Activated T-helper 1 cell treated with anti-CD3 and anti-CD28 coated beads, Interleukin-2, amount 50 U/mL, for 16 hours (primary cell): ENCODE measurements at places on chromosomes 4 and X.

- DNase-seq = no peak
These were observed 20.2 kb downstream of the PIGG start for GRCh38 chr4:519203-519651.

DNA sequence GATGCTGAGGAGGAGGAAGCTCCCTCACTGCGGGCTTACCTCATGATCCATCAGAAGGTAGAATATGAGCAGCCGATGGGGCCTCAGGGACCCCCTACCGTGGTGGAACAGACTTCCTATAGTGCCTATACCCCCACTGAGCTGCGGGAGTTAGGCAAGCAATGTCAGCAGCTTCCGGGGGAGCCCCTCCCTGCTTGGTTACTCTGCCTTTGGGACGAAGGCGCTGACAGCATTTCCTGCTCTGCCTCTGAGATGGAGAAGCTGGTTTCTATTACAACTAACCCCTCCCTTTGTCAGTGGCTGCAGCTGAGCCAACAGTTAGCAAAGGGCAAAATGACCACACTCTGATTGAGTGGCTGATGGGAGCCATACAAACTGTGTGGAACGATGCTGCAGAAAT is 430.7 kb downstream of the IDS start:
- DNase-seq = no peak

DNA sequence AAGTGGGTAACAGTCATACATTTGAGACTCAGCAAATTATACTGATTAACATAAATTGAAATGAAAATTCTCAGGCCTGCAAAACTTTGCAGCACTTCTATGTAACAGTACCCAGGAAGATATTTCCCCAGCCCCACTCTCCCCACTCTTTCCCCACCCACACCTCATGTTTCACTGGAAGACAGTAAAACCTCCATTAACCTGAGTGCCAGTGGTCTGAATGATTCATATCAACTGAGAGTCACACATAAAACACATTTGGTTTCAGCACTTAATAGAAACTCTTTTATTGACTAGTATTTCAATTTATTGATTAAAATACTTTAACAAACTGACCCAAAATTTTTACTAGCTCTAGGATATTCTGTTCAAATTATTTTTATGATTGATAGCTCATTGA is 6.9 kb downstream of the CXCL6 start:
- DNase-seq = no peak

- DNase-seq = no peak
These were observed 47.7 kb downstream of the SNX25 start for GRCh38 chr4:185257086-185257485.

GRCh38 chr4:186072516-186072915 is 3.6 kb downstream of the TLR3 start:
- no peak for DNase-seq

- DNase-seq = no peak
These were observed 28.5 kb downstream of the RNF212 start for GRCh38 chr4:1084796-1085403.

GRCh38 chr4:87425711-87426110 is 3.3 kb downstream of the NUDT9 start:
- DNase-seq = no peak

DNA sequence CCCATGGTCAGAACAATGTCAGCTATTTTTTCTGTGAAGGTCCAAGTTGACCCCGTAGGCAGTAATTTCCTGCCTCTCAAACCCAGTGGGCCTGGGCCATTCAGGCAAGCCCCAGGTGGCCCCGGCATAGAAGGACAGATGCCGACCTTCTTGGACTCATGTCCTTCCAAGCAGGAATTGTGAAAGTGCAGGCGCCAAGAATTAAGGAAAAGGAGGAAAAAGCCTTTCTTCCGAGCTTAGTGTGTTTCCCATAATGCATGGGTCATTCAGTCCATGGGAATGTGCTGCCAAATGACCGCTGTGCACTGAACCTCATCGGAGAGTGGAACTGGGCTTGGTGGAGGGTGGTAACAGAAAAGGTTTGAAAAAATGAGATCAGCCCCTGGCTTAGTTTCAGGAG is 196.5 kb upstream of the HS3ST1 start:
- DNase-seq = no peak

DNA sequence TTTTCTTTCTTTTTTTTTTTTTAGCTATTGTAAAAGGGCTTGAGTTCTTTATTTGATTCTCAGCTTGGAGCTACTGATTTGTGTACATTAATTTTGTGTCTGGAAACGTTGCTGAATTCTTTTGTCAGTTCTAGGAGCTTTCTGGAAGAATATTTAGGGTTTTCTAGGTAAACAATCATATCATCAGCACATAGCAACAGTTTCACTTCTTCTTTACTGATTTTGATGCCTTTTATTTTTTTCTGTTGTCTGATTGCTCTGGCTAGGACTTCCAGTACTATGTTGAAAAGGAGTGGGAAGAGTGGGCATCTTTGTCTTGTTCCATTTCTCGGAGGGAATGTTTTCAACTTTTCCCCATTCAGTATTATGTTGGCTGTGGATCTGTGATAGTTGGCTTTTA is 292.2 kb downstream of the GABRG1 start:
- DNase-seq = no peak

DNA sequence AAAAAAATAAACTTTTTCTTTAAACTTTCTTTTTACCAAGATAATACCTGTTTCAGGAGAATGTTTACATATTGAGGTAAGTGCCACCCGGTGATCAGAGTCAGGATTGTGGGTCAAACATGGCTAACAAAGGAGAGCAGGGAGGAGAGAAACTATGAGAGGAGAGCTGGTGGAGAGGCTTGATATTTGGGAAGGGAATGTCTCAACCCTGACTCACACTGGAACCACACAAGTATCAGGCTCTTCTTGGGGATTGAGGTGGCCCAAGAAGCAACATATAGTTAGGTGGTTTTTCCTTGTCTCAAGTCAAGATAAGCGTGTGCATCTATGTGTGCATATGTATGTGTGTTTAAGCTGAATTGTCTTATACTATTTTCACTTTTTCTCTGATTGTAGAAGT is 6.7 kb downstream of the TCEAL1 start:
- DNase-seq = no peak

GRCh38 chrX:14056206-14056605 is 26.5 kb upstream of the GEMIN8 start:
- DNase-seq = no peak

DNA sequence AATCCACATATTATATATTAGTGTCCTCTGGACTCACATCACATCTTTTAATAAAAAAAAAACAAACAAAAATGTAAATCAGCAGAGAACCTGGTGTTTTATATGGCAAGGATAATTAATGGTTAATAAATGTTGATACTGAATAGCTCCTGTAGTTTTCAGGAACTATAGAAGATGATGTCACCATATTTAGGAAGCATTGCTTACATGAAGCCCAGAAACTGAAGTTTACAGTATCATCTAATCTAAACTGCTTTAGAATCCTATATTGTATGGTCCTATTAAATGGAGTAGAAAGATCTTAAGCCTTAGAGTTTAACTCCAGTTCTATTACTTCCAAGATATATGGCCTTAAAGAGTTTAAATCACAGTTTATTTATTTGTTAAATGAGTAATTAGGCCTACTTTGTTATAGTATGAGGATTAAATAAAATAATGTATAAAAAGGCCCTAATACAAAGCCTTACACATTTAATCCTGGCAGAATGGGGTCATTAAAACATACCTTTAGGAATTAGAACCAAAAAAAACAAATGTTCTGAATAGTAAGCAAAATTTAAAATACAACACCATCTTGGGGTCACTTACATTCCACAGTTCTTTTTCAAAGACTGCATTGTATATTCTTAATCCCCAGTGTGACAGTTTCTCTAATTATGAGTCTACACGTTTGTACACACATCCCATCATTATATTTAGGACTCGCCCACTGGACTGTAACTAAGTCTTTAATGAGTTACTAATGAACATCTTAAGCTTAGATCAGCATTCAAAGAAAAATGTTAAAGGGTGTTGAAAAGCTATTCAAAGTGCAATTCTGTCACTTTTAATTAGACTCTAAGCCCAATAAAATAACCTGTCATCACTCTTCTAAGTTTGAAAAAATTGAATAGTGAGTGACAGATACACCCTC is 305.9 kb downstream of the ADGRL3 start:
- DNase-seq = no peak

DNA sequence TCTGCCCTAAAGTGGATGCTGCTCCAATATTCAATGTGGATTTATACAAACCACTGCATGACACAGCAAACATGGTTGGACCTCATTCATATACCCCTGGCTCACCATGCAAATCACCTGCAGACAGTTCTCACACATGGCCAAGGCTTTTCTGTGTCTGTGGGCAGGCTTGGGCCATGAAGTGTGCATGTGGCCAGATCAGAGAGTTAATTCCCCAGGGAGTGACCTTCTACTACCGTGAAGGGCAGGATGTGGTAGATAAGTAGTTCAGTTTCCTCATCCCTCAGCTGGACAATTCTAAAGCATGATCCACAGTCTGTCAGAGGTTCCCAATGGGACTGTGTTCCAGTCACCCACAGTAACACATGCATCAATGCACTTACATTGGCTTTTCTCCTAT is 24.6 kb upstream of the BCLAF3 start:
- no peak for DNase-seq

DNA sequence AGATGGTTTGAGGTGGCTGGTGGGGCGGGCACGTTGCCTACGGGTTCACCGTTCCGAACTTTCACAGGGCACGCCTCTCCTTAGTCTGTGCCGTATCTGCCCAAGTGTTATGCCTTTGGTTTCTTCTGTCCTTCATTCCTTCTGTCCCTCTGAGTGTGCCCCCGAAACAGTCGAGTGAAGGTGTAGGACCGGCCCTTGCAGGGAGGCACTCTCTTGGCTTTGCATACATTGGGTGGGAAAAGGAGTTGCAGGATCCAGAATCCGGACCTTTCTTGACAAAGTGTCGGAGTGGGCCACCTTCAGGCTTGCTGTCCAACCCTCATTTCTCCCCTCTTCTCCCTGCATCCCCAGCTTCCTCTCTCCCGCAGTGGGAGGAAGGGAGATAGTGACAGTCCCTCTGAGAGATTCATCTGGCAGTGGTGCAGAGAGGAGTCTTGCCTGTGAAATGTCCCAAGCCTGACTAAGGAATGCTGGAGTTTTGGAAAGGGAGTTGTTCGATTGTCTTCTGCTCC is 569 bp downstream of the ARFIP1 start:
- no peak for DNase-seq

DNA sequence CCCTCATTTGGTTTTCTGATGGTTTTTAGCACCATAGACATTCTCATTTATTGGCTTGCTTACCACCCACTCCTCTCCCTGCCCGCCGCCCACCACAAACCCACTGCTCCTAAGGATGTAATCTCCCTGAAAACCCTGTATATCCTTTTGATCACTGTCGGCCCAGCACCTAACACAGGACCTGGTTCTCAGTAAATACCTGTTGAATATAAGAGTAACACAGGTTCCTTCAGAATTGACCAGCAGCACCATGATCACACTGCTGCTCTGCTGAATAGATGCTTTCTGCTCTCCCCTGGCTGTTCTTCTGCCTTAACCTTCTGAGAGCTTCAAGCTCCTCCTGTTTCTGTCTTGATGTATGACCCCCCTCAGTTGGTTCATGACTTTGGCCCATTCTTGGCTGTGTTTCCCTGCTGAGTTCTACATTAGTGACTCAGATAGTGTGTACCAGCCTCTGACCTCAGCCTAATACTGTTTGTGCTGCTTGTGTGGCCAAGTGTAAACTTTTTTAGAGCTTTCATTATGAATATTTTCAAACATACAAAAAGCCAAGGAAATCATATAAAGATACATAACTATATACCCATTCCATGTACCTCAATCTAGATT is 265.3 kb downstream of the FRMPD4 start:
- no peak for DNase-seq

- DNase-seq = no peak
These were observed 263.7 kb upstream of the UGT8 start for GRCh38 chr4:114334884-114335330.

- no peak for DNase-seq
These were observed 21.8 kb upstream of the CAMK2D start for GRCh38 chr4:113783289-113783688.

- DNase-seq = no peak
These were observed 60.9 kb upstream of the IL13RA1 start for GRCh38 chrX:118666521-118666920.

GRCh38 chr4:102222838-102223409 is 122.4 kb downstream of the SLC39A8 start:
- no peak for DNase-seq

DNA sequence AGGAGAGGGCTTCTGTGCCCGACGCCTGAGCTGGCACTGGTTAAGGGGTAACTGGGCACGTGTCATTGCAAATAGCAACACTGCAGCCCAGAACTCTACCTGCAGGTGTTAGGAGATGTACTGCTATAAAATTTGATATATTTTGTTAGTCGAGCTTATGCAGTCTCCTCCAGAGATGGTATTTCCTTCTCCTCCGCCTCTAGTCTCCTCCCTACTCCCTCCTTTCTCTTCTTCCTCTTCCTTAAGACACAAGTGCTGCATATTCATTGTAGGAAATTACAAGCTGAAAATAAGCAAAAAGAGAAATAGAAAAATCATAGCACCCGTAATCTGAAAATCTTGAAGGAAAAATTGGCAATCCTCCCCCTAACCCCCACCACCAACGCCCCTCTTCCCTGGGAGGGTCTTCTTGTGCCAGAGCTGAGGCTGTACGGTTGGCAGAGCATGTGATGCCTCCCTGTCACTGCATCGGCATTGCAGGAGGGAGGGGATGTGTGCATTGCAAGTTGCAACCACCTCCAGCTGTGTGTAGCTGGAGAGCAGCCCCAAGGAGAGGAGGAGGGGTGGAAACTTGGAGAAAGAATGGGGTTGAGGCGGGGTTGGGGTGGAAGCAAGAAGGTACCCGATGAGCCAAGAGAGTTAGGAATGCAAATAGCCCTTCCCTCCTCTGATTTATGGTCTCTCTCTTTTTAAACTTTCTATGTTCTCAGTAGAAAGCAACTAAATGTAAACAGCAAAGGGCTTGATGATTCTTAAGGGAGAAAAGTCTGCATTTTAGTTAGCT is 48.3 kb upstream of the MND1 start:
- no peak for DNase-seq

GRCh38 chrX:41386222-41386990 is 52.4 kb downstream of the DDX3X start:
- no peak for DNase-seq

DNA sequence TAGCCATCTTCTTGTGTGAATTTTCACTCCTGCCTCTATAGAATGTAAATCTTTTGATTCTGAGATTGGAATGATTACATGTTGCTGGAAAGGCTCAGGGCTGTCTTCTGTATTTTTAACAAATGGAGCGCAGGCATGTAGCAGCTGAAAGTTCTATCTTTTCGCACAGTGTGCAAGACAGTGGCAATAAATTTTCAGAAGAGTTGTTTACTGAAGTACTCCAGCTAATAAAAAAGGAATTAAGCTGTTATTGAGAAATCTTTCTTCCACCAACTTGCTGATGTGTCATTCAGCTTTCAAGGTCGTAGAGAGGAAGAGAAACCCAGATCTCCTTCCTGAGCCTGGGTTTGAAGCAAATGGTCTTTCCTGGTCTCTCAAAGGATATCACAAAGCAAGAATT is 122.0 kb upstream of the PUDP start:
- DNase-seq = no peak

DNA sequence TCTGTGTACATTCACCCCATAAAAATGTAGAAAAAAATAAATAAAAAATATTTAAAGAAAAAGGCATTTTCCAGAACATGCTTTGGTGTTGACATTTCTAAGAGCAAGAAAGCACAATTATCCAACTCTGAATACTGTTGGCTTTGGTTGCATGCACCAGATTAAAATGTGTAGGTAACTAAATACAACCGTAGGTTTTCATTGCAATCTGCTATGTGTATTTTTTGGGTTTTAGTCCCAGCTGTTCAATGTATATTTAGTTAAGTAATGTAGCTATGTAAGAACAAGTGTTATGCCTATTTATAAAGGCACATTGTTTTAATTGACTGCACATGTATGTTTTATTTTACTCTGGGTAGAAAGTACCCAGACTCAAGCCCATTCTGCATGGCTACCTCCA is 108.1 kb upstream of the PAQR3 start:
- DNase-seq = no peak
